ENCODE measurements at places on chromosomes 7 and 10.

- DNase-seq: no peak
Observed at GRCh38 chr7:118041251-118041878, 142.6 kb upstream of the LSM8 start.

DNA sequence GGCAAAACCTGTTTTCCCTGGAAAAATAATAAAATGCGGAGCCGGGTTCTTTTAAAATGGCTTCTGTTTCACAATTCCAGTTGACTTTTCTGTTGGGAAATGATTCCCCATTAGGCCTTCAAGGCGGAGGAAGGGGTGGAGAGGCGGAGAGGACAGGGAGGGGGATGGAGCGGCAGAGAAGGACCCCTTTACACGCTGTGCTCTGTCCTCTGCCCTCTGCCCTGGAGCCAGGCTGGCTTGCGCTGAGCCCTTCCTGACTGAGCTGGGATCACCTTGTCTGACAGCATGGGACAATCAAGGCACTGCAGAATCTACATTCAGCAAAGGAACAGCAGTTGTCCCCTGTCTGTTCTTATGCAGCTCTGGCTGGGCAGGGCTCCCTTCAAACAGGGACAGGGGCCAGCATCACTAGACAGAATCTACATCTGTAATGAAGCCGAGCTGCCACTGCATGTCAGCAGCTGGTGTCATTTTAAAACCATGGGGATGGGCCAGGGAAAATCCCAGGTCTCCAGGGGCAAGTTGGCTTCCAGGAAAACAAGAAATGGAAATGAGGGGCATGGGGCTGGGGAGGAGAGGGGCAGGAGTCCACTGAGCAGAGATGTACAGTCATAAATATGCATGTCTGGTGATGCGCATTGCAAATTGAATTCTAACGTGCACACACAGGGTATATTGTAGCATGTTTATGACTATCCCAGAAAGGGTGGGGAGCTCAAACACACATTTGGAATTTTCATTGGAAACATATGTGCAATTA, 120.0 kb downstream of the MKX start:
- DNase-seq: no peak

DNA sequence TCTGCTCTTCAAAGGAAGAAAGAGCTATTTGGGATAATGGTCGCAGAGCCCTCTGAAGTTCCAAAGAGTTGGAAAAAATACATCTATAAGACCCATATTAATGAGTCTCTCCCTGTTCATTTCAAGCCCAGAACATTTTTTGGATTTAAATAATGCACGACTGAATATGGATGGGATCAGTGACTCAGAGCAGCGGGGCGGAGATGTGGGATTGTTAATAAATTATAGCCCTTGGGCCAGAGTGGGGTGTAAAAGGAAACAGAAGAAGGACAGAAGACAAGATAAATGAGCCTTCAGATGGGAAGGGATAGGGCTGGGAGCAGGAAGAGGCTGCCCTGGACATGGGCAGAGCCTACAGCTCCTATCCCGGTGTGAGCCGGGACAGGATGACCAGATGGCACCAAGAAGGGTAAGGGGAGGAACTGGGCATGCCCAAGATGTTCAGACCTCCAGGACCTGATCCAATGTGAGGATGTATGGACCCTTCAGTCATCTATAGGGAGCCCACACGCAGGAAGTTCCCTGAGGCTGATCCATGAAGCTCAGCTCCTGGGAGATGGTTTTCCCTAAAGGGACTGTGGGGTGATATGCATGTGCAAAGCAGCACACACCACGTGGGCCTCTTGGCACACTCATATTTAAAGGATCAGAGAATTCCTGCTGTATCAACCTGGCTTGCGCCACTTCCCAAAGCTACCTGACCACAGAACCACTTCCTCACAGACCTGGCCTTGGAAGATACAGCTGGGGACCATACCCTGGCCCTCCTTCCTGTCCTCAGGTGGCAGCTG, 96.1 kb upstream of the PLXNA4 start:
- DNase-seq: no peak

GRCh38 chr7:138875794-138876193, 77.8 kb upstream of the ATP6V0A4 start:
- DNase-seq: peak; percentile 61

- DNase-seq: no peak
Observed at GRCh38 chr10:10824591-10825148, 193.0 kb upstream of the CELF2 start.

GRCh38 chr7:44150966-44151941, 10.1 kb upstream of the MYL7 start:
- DNase-seq: no peak

DNA sequence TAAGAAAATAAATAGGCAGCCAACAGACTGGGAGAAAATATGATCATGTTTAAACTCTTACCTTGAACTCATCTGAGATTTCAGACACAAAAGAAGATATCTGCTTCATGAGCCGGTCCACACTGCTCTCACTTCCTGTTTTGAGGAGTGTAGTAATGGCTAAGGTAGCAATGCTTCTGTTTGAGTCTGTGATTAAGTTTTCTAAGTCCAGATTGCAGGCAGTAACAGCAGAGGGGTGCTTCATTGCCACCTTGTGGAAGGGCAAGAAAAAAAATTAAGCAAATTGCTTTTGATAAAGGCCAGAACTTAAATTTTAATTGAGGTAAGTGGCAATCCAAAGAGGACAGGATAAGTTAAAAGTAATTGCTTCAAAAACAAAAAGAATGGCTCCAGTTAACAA, 69.1 kb downstream of the MEST start:
- no peak for DNase-seq
